Regular cardiac myocyte (primary cell): ENCODE measurements at places on chromosomes 3 and 15. TPM values are rescaled to one million over a fixed set of nuclear protein-coding genes. Genes with fewer than 3 reads are reported as not detected.

IMPG2 gene
- under 0.01 and 0.56 TPM in 2 replicates for total RNA-seq

LRRC15 gene
- total RNA-seq: 0.19 and 0.56 TPM in 2 replicates

NEIL1 gene
- total RNA-seq: 1.7 and 7.0 TPM in 2 replicates

GPX1 gene
- 125 and 294 TPM in 2 replicates for total RNA-seq

CCDC80 gene
- total RNA-seq: 526 and 1,085 TPM in 2 replicates

DLEC1 gene
- 0.28 TPM in 1 of 2 replicates, not detected in the other for total RNA-seq

GOLGA8M gene
- 0.19 and 0.56 TPM in 2 replicates for total RNA-seq

SCG5 gene
- total RNA-seq: 9.0 and 54.4 TPM in 2 replicates

MCTP2 gene
- 0.58 and 5.6 TPM in 2 replicates for total RNA-seq

AHSG gene
- total RNA-seq: not detected in 2 replicates

GRIP2 gene
- 0.19 and 1.1 TPM in 2 replicates for total RNA-seq

MNS1 gene
- 0.85 and 4.8 TPM in 2 replicates for total RNA-seq

SLC9C1 gene
- 0.56 and 0.77 TPM in 2 replicates for total RNA-seq

ADGRG7 gene
- total RNA-seq: not detected in 2 replicates

MUC4 gene
- not detected in 2 replicates for total RNA-seq

CCR2 gene
- not detected in 2 replicates for total RNA-seq

WDR72 gene
- under 0.01 TPM in 1 of 2 replicates, not detected in the other for total RNA-seq

SPATA12 gene
- not detected in 2 replicates for total RNA-seq

LMAN1L gene
- total RNA-seq: not detected in 2 replicates

TTLL13 gene
- total RNA-seq: not detected in 2 replicates

LPCAT4 gene
- total RNA-seq: 7.0 and 10.0 TPM in 2 replicates

P2RY12 gene
- 0.28 TPM in 1 of 2 replicates, not detected in the other for total RNA-seq

MYRIP gene
- total RNA-seq: under 0.01 and 1.2 TPM in 2 replicates

LOXL1 gene
- 62.3 and 86.5 TPM in 2 replicates for total RNA-seq

MB21D2 gene
- total RNA-seq: 14.7 and 15.0 TPM in 2 replicates

SPTBN5 gene
- 0.28 and 0.38 TPM in 2 replicates for total RNA-seq

ANKRD63 gene
- not detected in 2 replicates for total RNA-seq

ASB14 gene
- not detected in 2 replicates for total RNA-seq

RTP2 gene
- not detected in 2 replicates for total RNA-seq

KBTBD12 gene
- total RNA-seq: not detected in 2 replicates

KBTBD13 gene
- not detected in 2 replicates for total RNA-seq

CDHR4 gene
- total RNA-seq: not detected in 2 replicates

GHSR gene
- not detected in 2 replicates for total RNA-seq

GNAT1 gene
- not detected in 2 replicates for total RNA-seq
